Activated CD4-positive, alpha-beta T cell treated with anti-CD3 and anti-CD28 coated beads, Interleukin-10, Interleukin-2, amounts not matched to agents 100 ng/mL and 50 ng/mL, durations not matched to agents 16 hours and 8 hours (primary cell): ENCODE measurements at places on chromosomes 5 and 9.

- DNase-seq = peak; percentile 27
These were observed 4.6 kb downstream of the IFNE start for GRCh38 chr9:21477466-21477865.

DNA sequence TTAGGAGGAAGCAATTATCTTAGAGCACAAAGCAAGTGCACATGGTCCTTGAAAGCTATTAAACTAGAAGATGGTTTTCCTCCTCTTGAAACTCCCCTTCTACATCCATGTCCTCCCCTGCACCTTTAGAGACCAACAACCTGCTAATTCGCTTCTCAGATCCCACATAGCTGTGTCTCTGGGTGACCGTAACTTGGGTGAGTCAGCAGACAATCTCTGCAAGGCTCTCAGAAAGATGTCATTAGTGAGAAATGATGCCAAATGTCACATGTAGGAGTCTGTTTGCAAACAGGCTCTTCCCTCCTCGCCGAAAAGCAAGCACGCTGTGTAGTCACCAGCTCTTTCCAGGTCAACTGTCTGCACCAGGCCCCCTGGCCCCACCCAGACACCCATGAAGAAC, 291.8 kb downstream of the SLIT3 start:
- no peak for DNase-seq

GRCh38 chr9:109974918-109975276, 194.9 kb downstream of the PALM2AKAP2 start:
- no peak for DNase-seq

DNA sequence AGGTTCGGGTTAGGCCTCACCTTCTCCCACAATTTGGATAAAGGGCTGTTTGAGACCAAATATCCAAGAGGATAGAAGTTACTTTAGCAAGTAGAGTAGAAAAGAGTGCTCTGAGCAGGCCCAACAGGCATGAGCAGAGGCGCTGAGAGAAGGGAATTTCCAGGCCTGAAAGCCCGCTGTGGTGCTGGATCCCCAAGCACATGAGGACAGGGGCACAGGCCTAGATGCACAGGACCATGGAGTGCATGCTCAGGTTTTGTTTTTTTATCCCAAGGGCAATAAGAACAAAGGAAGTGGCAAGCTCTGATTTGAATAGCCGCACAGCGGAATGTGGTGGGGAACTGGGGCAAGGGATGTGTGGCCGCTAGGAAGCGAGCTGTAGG, 33.3 kb downstream of the OSMR start:
- no peak for DNase-seq

GRCh38 chr9:114123031-114123977, 24.2 kb upstream of the KIF12 start:
- no peak for DNase-seq

DNA sequence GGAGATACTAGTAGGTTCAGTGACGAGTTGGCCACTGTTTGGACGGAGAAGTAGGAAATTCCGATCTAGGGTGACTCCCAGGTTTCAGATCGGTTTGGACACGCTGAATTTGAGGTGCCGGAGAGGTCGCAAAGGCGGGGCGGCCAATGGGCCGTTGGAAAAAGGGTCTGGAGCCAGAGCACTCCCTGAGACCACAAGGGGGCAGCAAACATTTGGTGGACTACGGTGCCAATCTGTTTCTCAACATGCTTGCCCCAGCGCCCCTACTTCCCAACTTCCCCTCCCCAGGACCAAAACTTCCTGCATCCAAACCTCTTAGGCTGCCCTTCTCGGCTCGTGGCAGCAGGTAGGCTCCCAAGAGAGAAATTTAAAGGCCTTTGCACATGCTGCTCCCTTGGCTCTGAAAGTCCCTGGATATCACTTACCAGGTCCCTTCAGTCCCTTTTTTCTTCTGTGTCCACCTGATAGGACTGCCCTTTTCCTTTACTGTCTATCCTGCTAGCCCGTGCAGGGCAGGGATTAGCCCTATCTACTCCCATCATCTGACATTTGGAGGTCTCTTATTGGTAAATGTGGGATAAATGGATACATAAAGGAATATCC, 992 bp upstream of the RPP25L start:
- peak; percentile 84 for DNase-seq
